Heart left ventricle (tissue), 16 donors: ENCODE measurements at places on chromosomes 13 and 19.

DNA sequence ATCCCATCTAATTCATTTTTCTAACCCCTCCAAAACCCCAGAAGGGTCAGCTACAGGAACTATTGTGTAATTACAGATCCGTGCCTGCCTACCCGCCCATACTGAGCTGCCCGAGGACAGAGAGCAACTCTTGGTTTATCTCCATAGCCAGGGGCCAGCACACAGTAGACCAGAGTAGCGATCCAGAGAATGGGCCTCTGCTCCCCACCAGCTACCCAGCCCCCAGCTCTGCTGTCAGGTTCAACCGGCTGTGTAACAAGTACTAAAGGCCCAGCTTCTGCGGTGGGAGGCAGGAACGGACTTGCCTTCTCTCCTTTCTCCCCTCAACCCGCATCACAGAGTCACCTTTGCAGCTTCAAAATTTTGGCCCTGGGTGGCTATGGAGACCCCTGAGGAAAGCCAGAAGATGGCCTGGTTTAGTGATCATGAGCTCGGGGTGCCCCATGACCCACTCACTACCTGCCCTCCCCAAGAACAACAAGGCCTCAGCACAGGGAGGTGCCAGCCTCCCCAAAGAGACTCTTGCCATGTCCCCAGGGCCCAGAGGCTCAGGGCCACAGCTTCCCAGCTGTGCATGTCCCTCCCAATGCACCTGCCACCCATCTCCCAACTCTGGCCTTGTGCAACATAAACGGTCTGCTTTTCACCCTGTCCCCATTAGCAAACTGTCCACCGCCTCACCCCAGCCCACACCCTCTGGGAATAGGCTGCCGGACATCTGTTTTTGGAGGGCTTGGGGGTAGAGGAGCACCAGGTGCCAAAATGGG is 5.7 kb downstream of the CALM3 start:
- peak; percentile 14 for DNase-seq

GRCh38 chr13:113427562-113428468 is 25.5 kb downstream of the ADPRHL1 start:
- no peak for DNase-seq

- no peak for DNase-seq
Observed at GRCh38 chr13:36212789-36213188, 1.6 kb downstream of the SOHLH2 start.

GRCh38 chr13:60755380-60756163 is 358.6 kb downstream of the TDRD3 start:
- no peak for DNase-seq
